ENCODE measurements at places on chromosomes 11 and 22. TPM values are rescaled to one million over a fixed set of nuclear protein-coding genes. Genes with fewer than 3 reads are reported as not detected.

The CDC45 gene
- total RNA-seq, result 18.1 TPM

DNA sequence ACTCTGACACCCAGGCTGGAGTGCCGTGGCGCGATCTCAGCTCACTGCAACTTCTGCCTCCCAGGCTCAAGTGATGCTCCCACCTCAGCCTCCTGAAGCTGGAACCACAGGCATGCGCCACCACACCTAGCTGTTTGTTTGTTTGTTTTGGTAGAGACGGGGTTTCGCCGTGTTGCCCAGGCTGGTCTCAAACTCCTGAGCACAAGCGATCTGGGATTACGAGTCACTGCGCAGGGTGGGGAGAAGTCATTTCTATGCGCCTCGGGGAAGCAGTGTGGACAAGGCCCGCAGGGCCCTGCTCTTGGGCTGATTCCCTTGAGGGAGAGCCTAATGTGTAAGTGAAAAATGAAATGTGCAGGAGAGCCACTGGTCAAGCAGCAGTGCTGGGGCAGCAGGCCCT, 19.6 kb upstream of the SEPTIN5 start:
- peaks cover 2% of the 10 kb centered on the region for H3K4me1 ChIP-seq
- H3K27me3 ChIP-seq, result peaks cover 13% of the 10 kb centered on the region
- H3K4me3 ChIP-seq, result no peak overlapping the region
- H3K36me3 ChIP-seq, result no peaks in the 10 kb centered on the region

- no peaks in the 10 kb centered on the region for H3K27me3 ChIP-seq
- H3K4me3 ChIP-seq, result no peak overlapping the region
- no peak overlapping the region for H3K27ac ChIP-seq
- no peak for DNase-seq
- no peaks in the 10 kb centered on the region for H3K4me1 ChIP-seq
These were observed 46.9 kb upstream of the CRTAM start for GRCh38 chr11:122791411-122791810.

DNA sequence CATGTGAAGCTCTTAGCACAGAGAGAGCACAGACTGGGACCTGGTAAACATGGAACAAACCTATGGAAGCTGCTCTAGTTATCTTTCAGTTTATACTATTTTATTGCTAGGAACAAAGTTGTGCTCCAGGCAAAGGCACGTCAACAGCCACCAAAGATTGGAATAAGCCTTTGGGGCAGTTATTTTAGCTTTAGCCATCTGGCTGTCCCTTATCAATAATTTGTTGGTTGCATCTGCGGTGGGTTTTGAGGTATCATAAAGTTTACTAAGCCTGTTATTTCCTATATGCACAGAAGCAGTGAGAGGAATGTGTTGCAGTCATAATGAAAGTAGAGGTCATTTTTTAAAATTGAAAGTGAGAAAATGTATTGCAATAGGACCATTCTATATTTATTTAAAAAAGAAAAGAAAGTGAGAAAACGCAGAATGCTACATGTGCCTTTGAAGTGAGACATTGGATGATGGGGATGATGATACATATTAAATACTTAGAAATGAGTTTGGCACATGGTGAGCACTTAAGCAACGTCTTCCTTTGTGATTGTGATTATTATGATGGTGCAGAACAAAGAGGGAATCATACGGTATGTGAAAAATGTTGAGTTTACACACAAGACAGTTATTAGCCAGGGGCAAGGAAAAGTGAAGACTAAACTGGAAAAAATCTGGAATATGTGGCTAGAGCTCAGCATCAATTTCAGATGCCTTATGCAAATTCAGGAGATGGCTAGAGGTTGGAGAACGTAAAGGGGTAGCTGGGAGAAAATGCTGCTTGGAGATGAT, 58.3 kb downstream of the PRR5L start:
- H3K27ac ChIP-seq, result no peak overlapping the region
- DNase-seq, result no peak
- peaks cover 2% of the 10 kb centered on the region for H3K4me1 ChIP-seq
- peaks cover 10% of the 10 kb centered on the region for H3K27me3 ChIP-seq

DNA sequence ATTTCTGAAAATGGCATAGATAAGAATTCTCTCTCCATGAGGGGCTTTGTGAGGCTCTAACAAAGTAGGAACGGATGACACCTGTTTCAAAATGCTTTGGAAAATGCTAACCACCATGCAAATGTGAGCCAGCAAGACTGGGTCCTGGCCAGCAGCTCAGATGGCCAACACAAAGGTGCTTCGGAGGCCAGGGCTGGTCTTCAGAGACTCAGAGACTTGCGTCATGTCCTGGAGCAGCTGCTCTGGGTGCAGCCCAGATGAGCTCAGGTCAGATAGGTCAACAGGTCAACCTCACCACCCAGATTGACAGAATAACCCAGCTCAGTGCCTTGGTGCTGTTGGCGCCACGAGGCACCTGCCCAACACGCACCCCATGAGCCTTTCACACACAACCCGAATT, 12.0 kb upstream of the TMEM121B start:
- H3K4me1 ChIP-seq, result no peaks in the 10 kb centered on the region
- H3K27me3 ChIP-seq, result no peaks in the 10 kb centered on the region
- H3K4me3 ChIP-seq, result no peak overlapping the region
- DNase-seq, result no peak
- peaks cover 2% of the 10 kb centered on the region for H3K36me3 ChIP-seq

DNA sequence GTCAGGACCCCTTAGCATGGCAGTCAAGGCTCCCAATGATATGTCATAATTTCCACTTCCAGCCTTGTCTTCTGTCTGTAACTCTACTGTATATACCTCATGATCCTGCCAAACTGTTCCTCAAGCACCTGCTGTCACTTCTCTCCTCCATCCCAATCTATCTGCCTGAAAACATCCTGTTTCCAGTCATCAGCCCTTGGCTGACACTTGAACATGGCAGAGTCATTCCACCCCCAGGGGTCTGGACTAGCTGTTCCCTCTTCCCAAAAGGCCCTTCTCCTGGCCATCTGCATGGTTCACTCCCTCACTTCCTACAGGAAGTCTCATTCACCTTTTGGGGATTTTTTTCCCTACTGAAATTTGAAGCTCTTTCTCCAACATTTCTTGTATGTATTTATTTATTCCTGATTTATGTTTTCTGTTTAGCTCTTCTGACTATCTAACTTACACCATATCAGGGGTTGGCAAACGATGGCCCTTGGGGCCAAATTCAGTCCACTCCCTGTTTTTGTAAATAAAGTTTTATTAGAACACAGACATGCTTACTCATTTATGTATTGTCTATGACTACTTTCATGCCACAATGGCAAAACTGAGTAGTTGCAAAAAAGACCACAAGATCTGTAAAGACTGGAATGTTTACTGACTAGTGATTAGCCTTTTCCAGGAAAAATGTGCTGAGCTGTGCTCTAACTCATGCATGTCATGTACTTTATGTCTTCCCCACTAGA, 278.4 kb downstream of the KIRREL3 start:
- H3K27ac ChIP-seq, result no peak overlapping the region
- no peak overlapping the region for H3K4me3 ChIP-seq
- H3K36me3 ChIP-seq, result no peaks in the 10 kb centered on the region

DNA sequence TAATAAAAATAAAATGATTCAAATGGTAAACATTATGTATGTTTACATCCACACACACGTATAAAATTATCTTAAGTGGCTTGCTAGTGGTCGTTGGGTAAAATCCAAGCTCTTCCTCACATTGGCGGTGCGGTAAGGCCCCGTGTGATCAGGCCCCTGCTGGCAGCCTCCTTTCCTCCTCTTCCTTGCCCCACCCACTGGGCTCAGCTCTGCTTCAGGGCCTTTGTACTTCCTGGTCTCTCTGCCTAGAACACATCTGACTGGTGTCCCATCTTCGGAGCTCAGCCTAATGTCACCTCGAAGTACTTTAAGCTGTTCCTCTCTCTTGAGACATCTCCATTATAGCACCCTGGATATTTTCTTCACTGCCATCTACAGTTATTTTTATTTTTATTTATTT, 52.8 kb downstream of the OSBP2 start:
- no peaks in the 10 kb centered on the region for H3K4me1 ChIP-seq
- DNase-seq, result no peak
- no peaks in the 10 kb centered on the region for H3K27me3 ChIP-seq
- no peak overlapping the region for H3K4me3 ChIP-seq
- no peaks in the 10 kb centered on the region for H3K36me3 ChIP-seq

The FXYD2 gene
- 7.7 TPM for total RNA-seq

Data from progenitor cell of endocrine pancreas (in vitro differentiated cells).